ENCODE measurements at places on chromosomes 3 and 15. TPM values are rescaled to one million over a fixed set of nuclear protein-coding genes. Genes with fewer than 3 reads are reported as not detected.

DNA sequence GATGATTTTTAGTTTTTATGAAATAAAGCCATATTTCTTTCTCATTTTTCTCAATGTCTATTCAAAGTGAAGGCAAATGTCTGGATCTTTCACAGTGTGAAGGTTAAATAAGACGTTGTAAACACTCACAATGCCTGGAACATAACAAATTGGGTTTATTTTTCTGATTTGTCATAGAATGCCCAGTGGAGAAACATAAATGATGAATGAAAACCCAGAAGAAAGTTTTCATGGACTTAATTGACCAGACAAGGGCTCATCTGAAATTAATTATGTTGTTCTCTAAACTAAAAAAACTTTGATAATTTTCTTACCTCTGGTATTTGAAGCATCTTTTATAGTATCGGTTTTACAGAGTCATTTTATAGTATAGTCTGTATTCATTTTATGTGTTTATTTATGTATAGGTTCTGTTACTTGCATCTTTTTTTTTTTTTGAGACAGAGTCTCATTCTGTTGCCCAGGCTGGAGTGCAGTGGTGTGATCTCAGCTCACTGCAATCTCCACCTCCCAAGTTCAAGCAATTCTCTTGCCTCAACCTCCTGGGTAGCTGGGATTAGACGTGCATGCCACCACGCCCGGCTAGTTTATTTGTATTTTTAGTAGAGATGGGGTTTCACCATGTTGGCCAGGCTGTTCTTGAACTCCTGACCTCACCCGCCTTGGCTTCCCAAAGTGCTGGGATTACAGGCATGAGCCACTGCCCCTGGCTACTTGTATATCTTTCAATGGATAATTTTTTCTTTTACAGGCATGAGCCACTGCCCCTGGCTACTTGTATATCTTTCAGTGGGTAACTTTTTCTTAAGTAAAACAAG is 15.1 kb upstream of the BNIP2 start:
- no peaks in the 10 kb centered on the region for H3K36me3 ChIP-seq
- no peak overlapping the region for H3K4me3 ChIP-seq
- DNase-seq: no peak
- peaks cover 16% of the 10 kb centered on the region for H3K27me3 ChIP-seq
- H3K4me1 ChIP-seq: no peaks in the 10 kb centered on the region
- no peak overlapping the region for H3K27ac ChIP-seq

DNA sequence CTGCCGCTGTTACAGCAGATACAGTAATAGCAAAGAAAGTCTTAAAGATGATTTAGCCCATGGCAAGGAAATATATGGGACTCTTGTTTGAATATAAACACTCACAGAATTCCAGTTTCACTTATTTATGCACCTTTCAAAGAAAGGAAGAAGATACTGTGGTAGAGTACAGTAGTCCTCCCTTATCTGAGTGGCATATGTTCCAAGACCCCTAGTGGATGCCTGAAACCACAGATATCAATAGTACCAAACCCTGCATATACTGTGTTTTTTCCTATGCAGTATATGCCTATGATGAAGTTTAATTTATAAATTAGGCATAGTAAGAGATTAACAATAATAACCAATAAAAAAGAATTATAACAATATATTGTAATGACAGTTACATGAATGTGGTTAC is 8.2 kb downstream of the MAP2K1 start:
- H3K36me3 ChIP-seq: peaks cover 50% of the 10 kb centered on the region
- no peak overlapping the region for H3K27ac ChIP-seq
- no peaks in the 10 kb centered on the region for H3K27me3 ChIP-seq
- H3K4me3 ChIP-seq: no peak overlapping the region

GRCh38 chr3:135178566-135178965 is 383.5 kb downstream of the EPHB1 start:
- H3K4me3 ChIP-seq: no peak overlapping the region
- H3K4me1 ChIP-seq: no peaks in the 10 kb centered on the region
- no peaks in the 10 kb centered on the region for H3K36me3 ChIP-seq
- H3K27ac ChIP-seq: no peak overlapping the region

DNA sequence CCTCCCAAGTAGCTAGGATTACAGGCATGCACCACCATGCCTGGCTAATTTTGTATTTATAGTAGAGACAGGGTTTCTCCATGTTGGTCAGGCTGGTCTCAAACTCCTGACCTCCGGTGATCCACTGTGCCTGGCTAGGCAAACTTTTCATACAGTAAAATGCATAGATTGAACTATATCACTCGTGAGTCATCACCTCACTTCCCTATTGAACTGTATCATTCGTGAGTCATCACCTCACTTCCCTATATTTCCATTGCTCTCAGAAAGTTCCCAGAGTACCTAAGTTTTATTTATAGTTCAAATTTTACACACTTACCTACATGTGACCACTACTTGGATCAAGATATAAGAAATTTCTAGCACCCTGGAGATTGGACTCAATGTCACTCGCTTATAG is 73.6 kb upstream of the ACAD9 start:
- DNase-seq: no peak
- no peaks in the 10 kb centered on the region for H3K27me3 ChIP-seq
- H3K4me3 ChIP-seq: no peak overlapping the region
- peaks cover 59% of the 10 kb centered on the region for H3K36me3 ChIP-seq
- H3K4me1 ChIP-seq: peaks cover 53% of the 10 kb centered on the region
- peak overlapping the region; percentile 41 for H3K27ac ChIP-seq

- no peak for DNase-seq
- peaks cover 53% of the 10 kb centered on the region for H3K4me1 ChIP-seq
- no peaks in the 10 kb centered on the region for H3K27me3 ChIP-seq
- H3K36me3 ChIP-seq: peaks cover 69% of the 10 kb centered on the region
- no peak overlapping the region for H3K4me3 ChIP-seq
Measured at GRCh38 chr15:60511351-60512031, 32.5 kb upstream of the ICE2 start.

- peaks cover 3% of the 10 kb centered on the region for H3K36me3 ChIP-seq
- peaks cover 55% of the 10 kb centered on the region for H3K4me1 ChIP-seq
- H3K27ac ChIP-seq: peak overlapping the region; percentile 89
- no peaks in the 10 kb centered on the region for H3K27me3 ChIP-seq
- peak overlapping the region; percentile 88 for H3K4me3 ChIP-seq
Measured at GRCh38 chr15:39783244-39783820, 691 bp upstream of the FSIP1 start.

- no peaks in the 10 kb centered on the region for H3K27me3 ChIP-seq
- DNase-seq: no peak
- peaks cover 50% of the 10 kb centered on the region for H3K4me1 ChIP-seq
- peaks cover 2% of the 10 kb centered on the region for H3K36me3 ChIP-seq
- no peak overlapping the region for H3K4me3 ChIP-seq
Measured at GRCh38 chr3:196195664-196196265, 15.4 kb downstream of the ZDHHC19 start.

GRCh38 chr3:141707741-141708203 is 30.3 kb upstream of the RNF7 start:
- DNase-seq: no peak
- H3K27ac ChIP-seq: no peak overlapping the region
- no peak overlapping the region for H3K4me3 ChIP-seq
- H3K36me3 ChIP-seq: no peaks in the 10 kb centered on the region
- no peaks in the 10 kb centered on the region for H3K4me1 ChIP-seq
- H3K27me3 ChIP-seq: peaks cover 6% of the 10 kb centered on the region

DNA sequence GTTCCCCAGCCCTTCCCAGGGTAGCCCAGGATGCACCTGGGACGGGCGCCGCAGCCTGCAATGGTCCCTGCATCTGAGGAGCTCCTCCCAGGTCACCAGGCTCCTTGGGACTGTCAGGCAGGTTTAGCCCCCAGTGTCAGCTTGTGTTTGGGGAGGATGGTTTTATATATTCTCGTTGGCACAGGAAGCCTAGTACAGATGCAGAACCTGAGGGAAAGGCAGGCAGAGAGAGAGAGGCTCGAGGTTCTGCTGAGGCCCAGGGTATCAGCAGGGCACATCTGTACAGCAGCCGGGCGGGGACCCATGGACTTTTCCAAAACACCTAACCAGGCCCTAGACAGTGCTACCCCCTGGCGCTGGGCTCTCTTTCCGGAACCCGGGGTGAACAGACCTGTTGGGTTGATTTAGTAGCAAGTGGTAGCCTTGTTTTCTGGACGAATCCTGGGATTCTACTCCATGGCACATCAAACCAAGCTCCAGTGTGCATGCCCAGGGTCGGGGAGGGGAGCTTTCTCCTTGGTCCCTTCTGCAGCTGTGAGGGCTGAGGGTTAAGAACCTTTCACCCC is 8.6 kb downstream of the PAK6 start:
- DNase-seq: no peak
- peaks cover 4% of the 10 kb centered on the region for H3K4me1 ChIP-seq
- H3K36me3 ChIP-seq: no peaks in the 10 kb centered on the region
- H3K27ac ChIP-seq: no peak overlapping the region

GRCh38 chr3:123279121-123279520 is 77.4 kb downstream of the SEC22A start:
- DNase-seq: no peak
- H3K27ac ChIP-seq: no peak overlapping the region
- H3K4me1 ChIP-seq: peaks cover 2% of the 10 kb centered on the region
- H3K36me3 ChIP-seq: no peaks in the 10 kb centered on the region
- no peaks in the 10 kb centered on the region for H3K27me3 ChIP-seq
- no peak overlapping the region for H3K4me3 ChIP-seq

- H3K4me3 ChIP-seq: peak within 1 kb of the TSS; percentile 73
- peaks cover 20% of the 10 kb centered on the region for H3K4me1 ChIP-seq
- no peak within 1 kb of the TSS for H3K27ac ChIP-seq
Measured at GRCh38 chr3:155744626-155745324, at the start of gene PLCH1. Gene PLCH1 (minus strand): TSS chr3:155745071. CDS start chr3:155704224, 40,847 bp downstream.

GRCh38 chr3:120648290-120648689 is 33.7 kb downstream of the HGD start:
- H3K4me1 ChIP-seq: no peaks in the 10 kb centered on the region
- no peaks in the 10 kb centered on the region for H3K27me3 ChIP-seq
- H3K36me3 ChIP-seq: no peaks in the 10 kb centered on the region
- no peak for DNase-seq
- H3K27ac ChIP-seq: no peak overlapping the region

DNA sequence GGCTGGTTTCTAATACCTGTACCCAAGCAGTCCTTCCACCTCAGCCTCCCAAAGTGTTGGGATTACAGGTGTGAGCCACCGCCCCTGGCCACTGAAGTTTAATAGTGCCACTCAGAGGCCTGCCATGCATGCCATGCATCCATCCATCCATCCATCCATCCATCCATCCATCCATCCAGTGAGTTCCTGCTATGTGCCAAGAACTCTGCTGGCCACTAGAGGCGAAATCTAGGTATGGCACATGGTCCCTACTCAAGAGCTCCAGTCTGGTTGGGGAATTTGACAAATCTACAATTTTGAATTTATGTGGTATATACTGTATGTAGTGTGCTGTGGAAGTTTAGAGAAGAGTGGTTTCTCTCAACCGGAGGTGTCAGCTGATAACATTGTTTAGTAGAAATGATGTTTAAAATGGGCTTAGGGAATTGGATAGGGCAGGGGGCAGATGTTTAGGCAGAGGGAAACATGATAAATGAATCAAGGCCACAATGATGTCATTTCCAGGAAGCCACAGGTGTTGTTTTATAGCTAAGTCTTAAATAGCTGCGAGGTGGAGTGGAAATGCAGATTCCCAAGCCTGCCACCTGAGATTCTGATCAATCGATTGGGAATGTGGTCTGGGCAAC is 384.4 kb upstream of the C2CD4B start:
- H3K27ac ChIP-seq: no peak overlapping the region
- H3K4me3 ChIP-seq: no peak overlapping the region
- no peaks in the 10 kb centered on the region for H3K36me3 ChIP-seq

DNA sequence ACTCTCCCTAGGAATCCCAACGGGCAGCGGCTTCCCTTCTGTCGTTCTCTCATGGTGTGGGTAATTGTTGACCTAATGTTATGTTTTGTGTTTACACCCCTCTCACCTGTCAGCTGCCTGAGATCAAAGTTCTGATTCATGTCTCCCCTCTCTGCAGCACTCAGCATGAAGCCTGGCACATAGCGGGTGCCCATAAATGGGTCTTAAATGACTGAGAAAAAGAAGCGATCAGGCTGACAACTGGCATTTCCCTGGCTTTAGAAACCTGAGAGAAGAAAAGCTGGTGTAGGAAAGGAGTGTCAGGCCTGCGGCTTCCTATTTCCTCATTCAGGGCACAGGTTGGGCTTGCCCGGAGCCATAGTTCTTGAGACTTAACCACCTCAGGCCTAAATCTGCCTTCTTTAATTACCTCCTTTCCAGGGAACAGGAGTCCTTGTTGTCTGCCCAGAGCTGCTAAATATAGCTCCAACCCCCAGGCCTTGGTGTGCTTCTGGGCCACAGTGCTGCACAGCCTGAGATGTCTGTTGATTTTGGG is 31.8 kb downstream of the LPP start:
- no peak for DNase-seq
- H3K4me3 ChIP-seq: no peak overlapping the region
- H3K27ac ChIP-seq: no peak overlapping the region
- H3K36me3 ChIP-seq: peaks cover 19% of the 10 kb centered on the region
- H3K27me3 ChIP-seq: peaks cover 2% of the 10 kb centered on the region
- peaks cover 25% of the 10 kb centered on the region for H3K4me1 ChIP-seq

- H3K4me3 ChIP-seq: no peak overlapping the region
- peaks cover 8% of the 10 kb centered on the region for H3K27me3 ChIP-seq
- DNase-seq: no peak
- no peaks in the 10 kb centered on the region for H3K4me1 ChIP-seq
- H3K36me3 ChIP-seq: no peaks in the 10 kb centered on the region
- no peak overlapping the region for H3K27ac ChIP-seq
Measured at GRCh38 chr15:71455878-71456277, 340.6 kb downstream of the THSD4 start.

Gene CTSH
- total RNA-seq: 273 TPM

Gene ACKR2
- total RNA-seq: 2.0 TPM

Gene FRMD5
- not detected for total RNA-seq

Gene NPAP1
- total RNA-seq: not detected

Gene HACD2
- total RNA-seq: 23.2 TPM

Gene PLOD2
- 0.53 TPM for total RNA-seq
